Hepatocyte (in vitro differentiated cells): ENCODE measurements at places on chromosomes 5 and 9.

DNA sequence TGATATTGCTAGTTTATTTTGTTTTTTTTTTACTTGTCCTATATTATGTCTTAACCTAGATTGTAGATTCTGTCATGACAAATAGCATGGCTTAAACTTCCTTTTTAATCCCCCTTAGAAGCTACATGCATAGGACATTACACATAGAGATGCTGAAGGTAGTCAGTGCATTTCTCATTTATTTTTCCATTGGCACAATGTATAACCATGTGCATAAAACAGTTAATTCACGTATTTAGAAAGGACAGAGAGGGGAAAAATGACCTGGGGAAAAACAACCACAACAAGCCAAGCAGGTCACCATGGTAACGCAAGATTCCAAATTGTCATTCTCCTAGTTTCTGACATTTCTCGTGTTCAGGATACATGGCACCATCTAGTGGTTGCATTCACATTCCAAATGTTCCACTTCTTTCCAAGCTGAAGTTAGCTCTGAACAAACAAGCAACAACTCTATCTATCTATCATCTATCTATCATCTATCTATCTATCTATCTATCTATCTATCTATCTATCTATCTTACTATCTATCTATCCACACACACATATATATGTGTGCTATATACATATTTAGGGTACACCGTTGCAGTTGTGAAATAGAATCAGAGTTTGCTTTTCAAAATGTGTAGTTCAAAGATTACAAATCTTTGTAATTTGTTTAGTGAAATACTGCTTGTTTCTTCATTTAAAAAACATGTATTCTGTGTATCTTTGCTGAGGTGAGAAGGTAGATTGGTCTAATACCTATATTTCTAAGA is 487.2 kb upstream of the ST8SIA4 start:
- DNase-seq, result peak; percentile 73

- no peak for DNase-seq
These were observed 189.8 kb upstream of the MAP3K1 start for GRCh38 chr5:56625541-56625940.

DNA sequence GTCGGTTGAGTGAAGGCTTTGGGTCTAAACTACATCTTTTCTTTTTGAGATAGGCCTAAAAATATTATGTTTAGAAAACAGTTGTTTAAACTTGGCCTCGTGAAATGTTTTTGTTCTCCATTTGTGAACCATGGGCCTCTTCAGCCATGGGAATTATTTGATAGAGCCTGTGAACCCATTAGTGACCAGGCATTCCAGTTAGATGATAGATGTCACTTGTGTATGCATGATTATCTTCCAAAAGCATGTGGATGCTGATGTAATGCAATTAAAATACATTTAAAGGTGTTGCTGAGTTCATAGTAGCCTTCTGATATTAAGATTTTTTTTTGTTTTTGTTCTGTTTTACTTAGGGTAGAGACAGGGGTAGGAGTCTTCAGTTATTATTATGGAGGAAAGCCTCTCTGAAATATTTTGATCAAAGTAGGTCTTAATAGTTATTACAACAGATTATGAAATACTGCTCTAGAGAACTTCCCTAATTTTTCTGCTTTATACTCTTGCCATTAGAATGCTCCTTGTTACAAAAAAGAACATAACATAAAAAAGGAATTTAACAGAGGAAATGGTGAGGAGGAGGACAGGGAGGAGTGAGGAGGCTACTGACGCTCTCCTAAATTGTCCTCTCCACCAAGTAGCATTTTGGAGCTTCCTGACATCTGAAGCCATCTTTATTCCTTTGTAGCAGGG is 32.9 kb downstream of the CPEB4 start:
- DNase-seq, result no peak

DNA sequence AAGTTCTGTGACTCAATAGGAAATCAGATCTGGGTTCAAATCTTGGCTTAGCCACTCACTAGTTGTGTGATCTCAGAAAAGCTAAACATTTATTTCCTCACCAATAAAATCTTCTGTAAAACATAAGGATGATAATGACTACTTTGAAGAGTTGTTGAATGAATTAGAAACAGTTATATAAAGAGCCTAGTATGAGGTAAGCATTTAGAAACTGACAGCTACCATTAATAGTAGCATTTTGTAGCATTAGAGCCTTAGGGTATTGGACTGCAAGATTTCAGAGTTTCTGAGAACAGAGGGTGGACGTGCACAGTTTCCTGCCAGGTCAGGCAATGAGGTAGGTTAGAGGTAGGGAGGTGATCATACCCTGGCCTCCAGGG is 293.2 kb downstream of the CWC27 start:
- DNase-seq, result no peak

- DNase-seq, result no peak
These were observed 163.4 kb upstream of the DMAC1 start for GRCh38 chr9:7963026-7963425.

GRCh38 chr9:14782286-14783051 is 59.9 kb upstream of the CER1 start:
- DNase-seq, result no peak

- DNase-seq, result no peak
These were observed 25.7 kb downstream of the CEP72 start for GRCh38 chr5:637581-638450.

DNA sequence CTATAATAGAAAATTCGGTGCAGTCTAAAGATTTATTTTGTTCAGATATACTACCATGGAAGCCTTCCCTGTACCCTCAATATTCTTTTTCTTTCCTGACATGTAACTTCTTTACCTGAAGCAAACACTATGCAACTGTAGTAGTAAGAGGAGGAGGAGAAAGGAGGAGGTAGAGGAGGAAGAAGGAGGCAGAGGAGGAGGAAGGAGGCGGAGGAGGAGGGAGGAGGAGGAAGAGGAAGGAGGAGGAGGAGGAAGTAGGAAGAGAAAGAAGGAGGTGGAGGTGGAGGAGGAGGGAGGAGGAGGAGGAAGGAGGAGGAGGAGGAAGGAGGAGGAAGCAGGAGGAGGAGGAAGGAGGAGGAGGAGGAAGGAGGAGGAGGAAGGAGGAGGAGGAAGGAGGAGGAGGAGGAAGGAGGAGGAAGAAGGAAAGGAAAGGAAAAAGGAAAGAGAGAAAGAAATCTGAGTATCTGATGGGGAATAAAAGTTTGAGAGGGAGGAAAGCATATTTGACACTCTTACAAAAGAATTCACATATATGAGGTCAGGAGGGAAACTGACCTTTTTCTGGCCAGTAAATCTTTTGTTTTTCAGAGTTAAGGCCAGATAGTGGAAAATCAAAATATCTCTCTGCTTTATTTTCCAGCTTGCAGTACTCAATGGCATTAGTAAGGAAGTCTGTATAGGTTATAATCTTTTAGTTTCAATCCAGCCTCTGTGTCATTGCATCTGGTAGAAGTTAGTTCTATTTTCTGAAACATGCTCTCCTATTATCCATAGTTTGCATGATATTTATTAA is 114.5 kb upstream of the LPAR1 start:
- no peak for DNase-seq

DNA sequence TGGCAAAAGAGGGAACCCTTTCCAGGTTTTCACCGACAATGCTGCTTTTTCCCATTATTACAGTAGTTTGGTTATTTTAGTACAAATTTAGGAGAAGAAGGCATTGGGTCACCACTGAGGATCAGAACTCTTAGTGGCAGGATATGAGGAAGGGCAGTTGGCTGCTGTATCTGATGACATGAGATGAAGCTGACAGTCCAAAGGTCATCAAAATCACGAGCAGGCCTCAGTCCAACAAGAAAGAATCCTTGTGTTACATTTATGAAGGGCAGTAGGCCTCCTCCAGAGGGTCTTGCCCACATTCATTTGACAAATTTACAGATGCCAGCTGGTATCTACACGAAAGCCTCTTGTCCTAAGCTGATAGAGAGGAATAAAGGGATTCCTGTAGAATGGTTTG is 49.5 kb upstream of the COL15A1 start:
- no peak for DNase-seq

DNA sequence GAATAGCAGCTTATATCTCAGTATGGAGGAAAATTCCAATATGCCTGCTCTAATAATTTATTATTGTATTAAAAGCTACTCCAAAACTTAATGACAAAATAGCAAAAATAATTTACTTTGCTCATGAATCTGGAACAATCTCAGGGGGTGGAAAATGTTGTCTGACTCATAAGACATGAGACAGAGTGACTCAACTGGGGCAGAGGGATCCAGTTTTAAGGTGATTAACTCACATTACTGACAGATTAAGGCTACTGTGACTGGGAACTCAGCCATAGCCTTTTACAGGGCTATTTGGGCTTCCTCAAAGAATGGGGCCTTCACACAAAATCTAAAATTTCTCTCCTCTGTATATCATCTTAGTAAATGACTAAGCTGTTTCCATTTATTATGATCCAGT is 1172.9 kb downstream of the CDH12 start:
- no peak for DNase-seq

DNA sequence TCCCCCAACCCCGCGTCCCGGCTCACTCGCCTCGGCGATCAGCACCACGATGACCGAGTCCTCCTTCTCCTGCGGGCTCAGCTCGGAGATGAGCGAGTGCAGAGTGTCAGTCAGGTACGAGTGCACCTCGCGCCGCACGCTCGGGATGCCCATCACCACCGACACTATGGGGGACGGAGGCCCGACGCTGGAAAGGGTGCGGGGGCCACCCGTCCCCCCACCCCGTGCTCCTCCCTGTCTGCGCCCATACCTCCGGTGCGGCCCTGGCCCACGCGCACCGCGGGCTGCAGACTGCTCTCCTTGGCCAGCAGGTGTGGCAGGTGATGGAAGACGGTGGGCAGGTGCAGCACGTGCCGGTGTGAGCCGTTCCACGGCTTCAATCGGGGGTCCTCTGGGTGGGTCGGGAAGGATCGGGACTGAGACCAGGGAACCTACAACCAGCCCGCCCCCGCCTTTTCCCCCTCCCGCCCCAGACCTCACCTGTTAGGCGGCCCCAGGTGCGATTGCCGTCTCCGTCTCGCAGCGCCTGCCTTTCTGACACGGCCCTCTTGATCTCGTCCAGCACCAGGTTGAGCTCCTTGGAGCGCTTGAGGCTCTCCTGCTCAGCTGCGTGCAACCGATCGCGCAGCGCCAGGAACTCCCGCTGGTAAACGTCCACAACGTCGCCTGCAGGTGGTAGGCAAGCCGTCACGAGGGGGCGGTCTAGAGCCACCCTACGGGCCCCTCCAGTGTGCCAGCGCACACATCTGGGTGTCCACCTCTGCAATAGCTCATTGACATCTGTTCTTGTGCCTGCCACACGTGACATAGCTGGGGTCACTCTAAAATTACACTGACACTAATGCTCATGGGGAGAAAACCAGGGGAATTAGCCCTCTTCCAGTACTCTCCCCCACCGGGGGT is 5.1 kb downstream of the MGAT4B start:
- peak; percentile 74 for DNase-seq

DNA sequence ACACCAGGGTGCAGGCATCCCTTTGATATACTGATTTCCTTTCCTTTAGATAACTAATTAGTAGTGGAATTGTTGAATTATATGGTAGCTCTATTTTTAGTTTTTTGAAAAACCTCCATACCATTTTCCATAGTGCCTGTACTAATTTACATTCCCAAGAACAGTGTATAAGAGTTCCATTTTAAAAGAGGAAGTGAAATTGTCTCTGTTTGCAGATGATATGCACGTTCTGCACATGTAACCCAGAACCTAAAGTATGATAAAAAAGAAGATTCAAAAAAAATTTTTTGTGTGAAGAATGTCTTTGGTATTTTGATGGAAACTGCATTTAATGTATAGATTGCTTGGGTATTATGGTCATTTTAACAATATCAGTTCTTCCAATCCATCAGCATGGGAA is 424.0 kb upstream of the CCNH start:
- DNase-seq, result no peak

- DNase-seq, result peak; percentile 96
These were observed 74.6 kb upstream of the CPLX2 start for GRCh38 chr5:175796536-175797499.

GRCh38 chr9:121242959-121243346 is 25.0 kb upstream of the GSN start:
- DNase-seq, result no peak

- no peak for DNase-seq
These were observed 180.8 kb downstream of the FBN2 start for GRCh38 chr5:128357226-128357625.

GRCh38 chr9:8331507-8332330 is 532.1 kb upstream of the DMAC1 start:
- no peak for DNase-seq

GRCh38 chr5:171428809-171429542 is 9.5 kb downstream of the FGF18 start:
- DNase-seq, result no peak

DNA sequence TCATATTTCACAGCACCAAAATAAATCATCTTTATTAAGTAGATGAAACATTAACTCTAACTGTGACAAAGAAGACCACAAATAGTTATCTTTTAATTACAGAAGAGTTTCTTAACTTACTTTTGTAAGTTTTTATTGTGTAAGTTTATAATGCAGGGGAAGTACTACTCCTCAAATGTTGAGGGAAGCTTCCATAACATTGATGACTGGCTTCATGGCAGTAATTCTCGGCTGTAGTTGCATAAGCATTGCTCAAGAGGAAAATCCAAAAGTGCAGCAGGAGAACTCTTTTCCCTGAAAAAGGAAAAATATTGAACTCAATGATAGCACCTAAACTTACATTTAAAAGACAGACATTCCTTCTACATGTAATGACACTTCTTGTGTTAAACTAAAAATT is 4.6 kb downstream of the TSLP start:
- DNase-seq, result no peak
